ENCODE measurements at places on chromosomes 7 and 10.

GRCh38 chr10:90718182-90718581 is 139.7 kb downstream of the HTR7 start:
- peak; percentile 10 for DNase-seq

GRCh38 chr7:7183061-7183837 is 905 bp downstream of the C1GALT1 start:
- peak; percentile 50 for DNase-seq

DNA sequence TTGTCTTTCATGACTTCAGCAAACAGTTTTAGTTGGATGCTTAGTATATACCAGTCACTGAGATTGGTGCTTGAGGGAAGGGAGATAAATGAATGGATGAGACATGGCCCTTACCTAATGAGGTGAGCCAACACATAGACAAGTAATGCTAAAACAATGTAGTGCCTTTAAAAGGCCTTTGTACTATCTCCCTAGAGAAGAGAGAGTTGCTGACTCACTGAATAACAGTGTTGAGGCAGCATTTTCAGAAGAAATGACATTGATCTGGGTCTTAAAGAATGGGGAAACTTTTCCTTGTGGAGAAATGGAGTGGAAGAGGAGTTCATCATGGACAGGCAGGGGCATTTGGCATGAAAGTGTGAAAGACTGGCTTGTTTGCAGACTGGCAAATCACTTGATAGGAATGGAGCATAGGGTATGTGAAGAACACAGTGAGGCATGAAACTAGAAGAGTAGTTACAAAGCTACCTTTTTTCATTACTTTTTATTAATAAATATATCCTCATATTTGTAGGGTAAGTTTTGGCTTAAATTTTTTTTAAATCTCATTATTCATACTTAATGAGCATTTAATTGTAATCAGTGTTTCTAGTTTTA is 91.2 kb downstream of the KAT6B start:
- no peak for DNase-seq

- no peak for DNase-seq
Observed at GRCh38 chr10:88831709-88832108, 19.9 kb downstream of the ANKRD22 start.

GRCh38 chr7:69363136-69363535 is 235.1 kb upstream of the AUTS2 start:
- DNase-seq, result no peak

- DNase-seq, result no peak
Observed at GRCh38 chr10:132960631-132961419, 18.5 kb upstream of the CFAP46 start.

Measured in muscle of leg (tissue), 16 donors.